ENCODE measurements at places on chromosomes 12 and 14. TPM values are rescaled to one million over a fixed set of nuclear protein-coding genes. Genes with fewer than 3 reads are reported as not detected.

Gene RPS6KL1
- 0.80 TPM for total RNA-seq

Gene PLA2G1B
- total RNA-seq = not detected

Gene NOPCHAP1
- total RNA-seq = 35.4 TPM

Gene TAS2R20
- not detected for total RNA-seq

Gene ATL1
- 5.5 TPM for total RNA-seq

Gene RASSF3
- 30.0 TPM for total RNA-seq

Gene CAPZA3
- total RNA-seq = not detected

Gene KERA
- total RNA-seq = not detected

Gene MYO1H
- not detected for total RNA-seq

Gene PRPH
- total RNA-seq = 2.1 TPM

Gene CLEC2D
- total RNA-seq = 0.65 TPM

Gene ZNF10
- 1.6 TPM for total RNA-seq

Gene FAM234B
- 3.8 TPM for total RNA-seq

Gene ADAM21
- 0.05 TPM for total RNA-seq

Gene PTCSC3
- not detected for total RNA-seq

Gene DPY19L2
- 1.5 TPM for total RNA-seq

Gene MAP3K9
- 6.1 TPM for total RNA-seq

Gene PROX2
- not detected for total RNA-seq

Gene KRT80
- 36.8 TPM for total RNA-seq

Gene DTX1
- 0.42 TPM for total RNA-seq

Gene PLCZ1
- not detected for total RNA-seq

Data from A549 treated with GW870086 at 1 μM for 4 hours (cell line).